ENCODE measurements at places on chromosomes 11 and 22.
A peak's percentile ranks its signal among the peaks of the same experiment; 100 is the strongest.

GRCh38 chr11:34558673-34559072, 45.1 kb upstream of the ELF5 start:
- DNase-seq, result no peak

DNA sequence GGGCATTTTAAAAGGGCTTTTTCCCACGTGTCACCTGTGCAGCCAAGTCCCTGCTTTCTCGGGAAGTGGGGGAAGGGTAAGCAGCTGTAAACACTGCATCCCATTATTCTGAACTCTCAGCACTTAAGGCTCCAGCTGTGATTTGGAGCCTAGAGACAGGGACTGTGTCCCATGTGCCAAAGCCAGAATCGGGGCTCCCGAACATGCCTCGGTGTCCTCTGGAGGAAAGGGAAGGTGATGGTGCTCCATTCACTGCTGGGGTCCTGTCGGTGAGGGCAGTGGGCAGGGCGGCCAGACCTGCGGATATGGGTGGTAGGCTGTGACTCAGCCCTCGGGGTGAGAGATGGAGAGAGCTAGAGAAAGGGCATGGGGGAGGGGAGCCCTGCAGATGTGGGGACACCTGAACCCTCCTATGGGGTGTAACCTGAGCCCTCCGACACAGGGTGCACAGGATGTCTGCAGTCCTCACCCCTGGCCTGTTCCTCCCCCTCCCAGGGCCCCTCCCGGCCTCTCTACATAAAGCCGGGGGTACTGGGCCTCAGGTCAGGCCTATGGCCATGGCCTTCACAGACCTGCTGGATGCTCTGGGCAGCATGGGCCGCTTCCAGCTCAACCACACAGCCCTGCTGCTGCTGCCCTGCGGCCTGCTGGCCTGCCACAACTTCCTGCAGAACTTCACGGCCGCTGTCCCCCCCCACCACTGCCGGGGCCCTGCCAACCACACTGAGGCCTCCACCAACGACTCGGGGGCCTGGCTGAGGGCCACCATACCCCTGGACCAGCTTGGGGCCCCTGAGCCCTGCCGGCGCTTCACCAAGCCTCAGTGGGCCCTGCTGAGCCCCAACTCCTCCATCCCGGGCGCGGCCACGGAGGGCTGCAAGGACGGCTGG, 31.8 kb downstream of the CAPN1 start:
- no peak for DNase-seq

DNA sequence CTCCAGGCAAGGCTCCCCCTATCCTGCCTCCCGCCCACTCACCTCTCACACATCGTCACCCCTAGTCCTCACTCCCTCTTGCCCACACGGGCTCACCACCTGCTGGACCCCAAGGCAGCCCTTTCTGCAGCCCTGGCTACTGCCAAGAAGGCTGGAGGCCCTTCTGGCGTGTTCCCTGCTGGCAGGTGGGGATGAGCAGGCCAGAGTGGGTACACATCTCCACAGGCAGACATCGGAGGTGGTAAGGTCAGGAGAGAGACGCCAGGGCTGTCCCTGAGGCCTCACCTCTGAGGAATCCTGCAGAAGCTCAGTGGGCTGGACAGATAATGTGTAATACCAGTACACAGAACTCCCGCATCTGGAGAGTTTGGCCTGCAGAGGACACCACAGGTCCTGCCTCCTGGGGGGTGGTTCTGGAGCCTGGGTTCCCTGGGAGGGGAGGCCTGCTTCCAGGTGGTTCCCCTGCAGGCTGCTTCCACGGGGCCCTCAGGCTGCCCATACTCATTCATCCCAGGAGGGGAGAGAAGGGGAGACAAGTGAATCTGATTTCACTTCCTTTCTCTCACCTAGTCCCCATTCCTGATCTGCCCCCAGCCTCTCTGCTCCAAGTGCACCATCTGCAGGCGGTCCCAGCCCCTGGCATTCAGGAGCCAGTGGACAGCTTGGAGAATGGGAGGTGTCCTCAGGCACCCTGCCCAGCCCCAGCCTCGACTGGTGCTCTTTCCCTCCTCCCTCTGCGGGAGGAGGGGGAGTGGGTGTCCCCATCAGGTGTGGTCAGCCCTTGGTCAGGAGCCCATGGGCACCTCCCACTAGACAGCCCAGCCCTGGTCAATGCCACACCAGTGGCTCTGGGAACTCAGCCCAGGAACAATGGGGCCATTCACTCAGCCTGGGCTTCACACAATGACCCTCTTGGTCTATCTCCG, 6.1 kb upstream of the CHST1 start:
- no peak for DNase-seq

- DNase-seq, result no peak
These were observed 10.9 kb downstream of the ACO2 start for GRCh38 chr22:41479671-41480396.

DNA sequence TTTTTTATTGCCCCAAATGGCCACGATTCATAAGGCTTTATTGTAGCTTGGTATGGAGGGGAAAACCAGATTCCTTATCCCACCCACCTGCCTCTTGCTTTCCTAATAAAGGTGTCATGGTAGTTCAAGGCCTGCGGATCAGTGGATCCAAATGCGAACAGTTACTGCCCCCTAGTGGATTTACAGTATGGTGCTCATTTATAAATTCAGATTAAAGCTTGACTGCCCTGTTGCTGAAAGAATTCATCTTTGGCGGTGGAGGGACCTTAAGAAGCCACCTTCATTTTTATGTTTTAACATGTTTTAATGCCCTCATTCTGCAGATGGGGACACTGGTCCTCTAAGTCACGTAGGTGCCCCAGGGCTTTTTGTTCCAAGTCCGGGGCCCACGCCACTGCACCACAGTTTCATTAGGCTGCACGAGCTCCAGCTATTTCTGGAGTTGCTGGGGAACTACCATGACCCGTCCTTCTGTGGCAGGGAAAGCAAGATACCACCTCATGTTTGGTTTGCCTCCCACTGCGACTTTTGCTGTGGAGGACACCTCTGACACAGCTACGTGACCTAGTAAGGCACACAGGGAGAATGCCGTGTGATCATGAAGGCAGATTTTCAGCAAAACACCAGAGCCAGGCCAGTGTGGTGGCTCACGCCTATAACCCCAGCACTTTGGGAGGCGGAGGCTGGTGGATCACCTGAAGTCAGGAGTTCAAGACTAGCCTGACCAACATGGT, 15.6 kb upstream of the INCENP start:
- peak; percentile 62 for DNase-seq

DNA sequence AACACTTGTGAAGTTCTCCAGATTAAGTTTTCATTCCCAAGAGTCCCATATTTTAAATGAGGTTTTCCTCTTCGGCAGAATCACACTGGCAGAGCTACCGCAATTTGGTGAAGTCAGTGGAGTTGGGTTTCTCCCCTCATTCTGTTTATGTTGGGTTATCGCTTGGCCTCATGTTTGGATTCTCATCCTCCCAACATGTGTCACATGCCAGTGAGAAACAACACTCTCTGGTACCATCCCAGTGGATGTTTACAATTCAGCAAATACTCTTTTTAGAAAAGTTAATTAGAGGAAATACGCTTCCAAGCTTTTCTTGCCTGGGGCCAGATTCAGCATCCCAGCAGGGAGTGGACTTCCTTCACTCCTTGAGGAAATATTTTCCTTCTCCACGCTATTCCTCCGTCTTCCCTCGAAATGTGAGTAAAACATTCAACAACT, 2.1 kb downstream of the PAMR1 start:
- DNase-seq, result no peak

DNA sequence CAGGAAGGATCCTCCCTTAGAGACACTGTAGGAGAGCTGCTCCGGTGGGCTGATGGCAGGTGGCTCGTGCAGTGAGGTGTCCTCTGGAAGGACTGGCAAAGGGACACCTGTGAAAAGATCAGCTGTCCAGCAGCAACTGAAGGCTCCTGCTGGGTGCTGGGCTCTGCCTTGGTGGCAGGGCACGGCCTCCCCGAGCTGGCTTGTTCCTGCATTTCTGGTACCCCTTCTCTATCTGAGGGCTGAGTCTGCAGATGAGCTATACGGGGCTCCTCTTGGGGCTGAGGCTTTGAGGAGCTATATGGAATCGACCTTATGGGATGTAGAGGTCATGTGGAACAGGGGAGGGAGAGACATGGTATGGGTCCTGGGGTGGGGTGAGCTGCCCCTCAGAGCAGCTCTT, 875.8 kb downstream of the BRD1 start:
- no peak for DNase-seq

DNA sequence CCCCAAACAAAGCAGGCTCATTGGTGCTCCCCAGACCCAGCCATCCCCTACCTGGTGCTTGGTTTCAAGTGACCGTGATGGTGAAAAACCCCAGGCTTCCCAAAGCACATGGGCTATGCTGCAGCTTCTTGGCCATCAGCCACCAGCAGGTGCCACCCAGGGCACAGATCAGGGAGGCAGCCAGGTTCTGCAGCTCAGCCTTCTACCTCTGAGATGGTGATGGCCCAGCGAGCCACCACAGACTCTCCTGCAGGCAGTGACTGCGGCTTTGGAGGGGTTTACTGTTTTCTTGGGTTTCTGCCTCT, 70.0 kb upstream of the ALX4 start:
- no peak for DNase-seq
